ENCODE measurements at places on chromosomes 3 and 15.
A peak's percentile ranks its signal among the peaks of the same experiment; 100 is the strongest.

DNA sequence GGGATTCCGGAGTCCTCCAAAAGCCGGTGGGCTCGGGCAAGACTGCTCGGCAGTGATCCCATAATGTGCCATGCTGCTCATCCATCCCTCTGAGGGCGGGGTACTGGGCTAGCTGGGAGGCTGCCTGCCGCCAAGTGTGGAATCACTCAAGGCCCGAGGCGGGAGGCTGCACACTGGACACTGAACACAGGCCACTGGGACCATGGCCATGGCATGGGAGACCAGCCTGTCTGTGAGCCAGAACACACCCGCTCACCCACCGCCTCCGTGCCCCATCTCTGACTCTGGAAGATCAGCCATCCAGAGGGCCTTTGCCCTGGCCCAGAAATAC is 1.4 kb downstream of the C3orf22 start:
- no peak for DNase-seq

GRCh38 chr3:64259636-64260035 is 34.4 kb upstream of the PRICKLE2 start:
- DNase-seq: no peak

GRCh38 chr3:150763841-150764483 is 993 bp upstream of the SIAH2 start:
- peak; percentile 72 for DNase-seq

GRCh38 chr15:85692321-85692720 is 102.4 kb downstream of the KLHL25 start:
- DNase-seq: no peak

DNA sequence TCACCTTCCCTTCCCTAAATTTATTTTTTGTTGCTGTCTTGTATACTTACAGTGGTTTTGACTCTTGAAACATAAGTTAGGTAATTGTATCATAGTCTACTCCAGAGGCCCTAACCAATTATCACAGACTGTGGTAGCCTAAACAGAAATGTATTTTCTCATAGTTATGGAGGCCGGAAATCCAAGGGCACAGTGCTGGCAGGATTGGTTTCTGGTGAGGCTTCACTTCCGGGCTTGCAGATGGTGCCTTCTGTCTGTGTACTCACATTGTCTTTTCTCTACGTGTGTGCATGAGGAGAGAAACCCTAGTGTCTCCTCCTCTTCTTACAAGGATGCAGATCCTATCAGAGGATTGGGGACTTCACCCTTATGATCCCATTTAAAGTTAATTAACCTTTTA is 290.2 kb upstream of the KCNMB2 start:
- DNase-seq: no peak

DNA sequence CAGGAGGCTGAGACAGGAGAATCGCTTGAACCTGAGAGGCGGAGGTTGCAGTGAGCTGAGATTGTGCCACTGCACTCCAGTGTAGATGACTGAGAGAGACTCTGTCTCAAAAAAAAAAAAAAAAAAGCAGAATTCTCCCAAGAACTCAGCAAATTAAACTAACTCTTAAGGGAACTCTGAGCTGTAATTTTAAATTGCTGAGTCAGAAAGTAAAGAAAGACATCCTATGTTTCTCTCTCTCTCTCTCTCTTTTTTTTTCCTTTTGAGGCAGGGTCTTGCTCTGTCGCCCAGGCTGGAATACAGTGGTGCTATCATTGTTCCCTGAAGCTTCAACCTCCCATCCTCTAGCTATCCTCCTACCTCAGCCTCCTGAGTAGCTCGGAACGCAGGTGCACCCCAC is 20.0 kb upstream of the PHC3 start:
- no peak for DNase-seq

Measured in NCI-H69 (cell line).